Skeletal muscle cell (primary cell): ENCODE measurements at places on chromosomes 11 and 22.

- DNase-seq: no peak
Observed at GRCh38 chr11:78314762-78315161, 102.9 kb downstream of the GAB2 start.

DNA sequence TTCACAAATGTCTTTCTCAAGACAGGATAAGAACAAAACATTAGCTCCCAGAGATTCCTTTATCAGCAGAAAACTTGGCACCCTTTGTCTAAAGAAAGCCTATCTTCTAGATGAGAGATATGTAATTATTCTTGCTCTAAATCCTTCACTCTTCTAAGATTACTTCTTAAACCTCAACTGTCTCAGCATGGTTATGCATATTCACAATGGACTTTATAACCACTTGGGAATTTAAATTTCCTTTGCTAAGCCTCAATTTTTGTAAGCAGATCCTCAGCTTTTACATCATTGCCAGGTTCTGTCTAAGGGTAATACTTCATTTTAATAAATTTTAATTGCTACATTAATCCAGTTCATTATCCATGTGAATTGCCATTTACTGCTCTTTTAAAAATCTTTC, 433.6 kb upstream of the DDI1 start:
- DNase-seq: no peak

DNA sequence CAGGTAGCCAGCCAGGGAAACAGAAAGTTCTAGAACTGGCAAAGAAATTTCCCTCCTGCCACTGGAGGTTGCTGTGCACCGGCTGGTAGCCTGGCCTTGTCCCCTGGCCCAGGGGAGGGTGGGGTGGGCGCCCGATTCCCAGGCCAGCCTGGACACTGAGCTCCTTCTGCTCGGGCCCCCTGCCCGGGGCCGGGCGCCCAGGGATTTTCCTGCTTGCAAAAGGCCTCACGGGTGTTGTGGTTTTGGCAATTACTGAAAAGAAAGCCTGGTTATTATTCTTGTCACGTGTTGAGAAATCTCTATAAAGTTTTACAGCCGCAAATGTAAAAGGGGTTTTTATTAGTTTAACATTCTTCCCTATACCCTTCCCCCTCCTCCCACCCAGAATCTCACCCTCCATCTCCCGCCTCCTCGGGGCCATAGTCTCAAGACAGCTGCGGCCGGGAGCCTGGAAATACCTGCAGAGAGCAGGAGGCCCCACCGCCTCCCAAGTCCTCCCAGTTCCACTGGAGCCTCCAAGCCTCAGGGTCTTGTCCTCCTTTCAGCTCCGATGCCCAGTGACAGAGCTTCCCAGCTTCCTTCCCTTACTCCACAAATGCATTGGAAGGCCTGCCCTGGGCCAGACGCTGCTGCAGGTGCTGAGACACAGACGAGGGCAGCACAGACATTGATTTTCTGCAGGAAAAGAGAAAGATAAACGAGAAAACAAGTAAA, 1515.6 kb downstream of the TBC1D22A start:
- DNase-seq: no peak

DNA sequence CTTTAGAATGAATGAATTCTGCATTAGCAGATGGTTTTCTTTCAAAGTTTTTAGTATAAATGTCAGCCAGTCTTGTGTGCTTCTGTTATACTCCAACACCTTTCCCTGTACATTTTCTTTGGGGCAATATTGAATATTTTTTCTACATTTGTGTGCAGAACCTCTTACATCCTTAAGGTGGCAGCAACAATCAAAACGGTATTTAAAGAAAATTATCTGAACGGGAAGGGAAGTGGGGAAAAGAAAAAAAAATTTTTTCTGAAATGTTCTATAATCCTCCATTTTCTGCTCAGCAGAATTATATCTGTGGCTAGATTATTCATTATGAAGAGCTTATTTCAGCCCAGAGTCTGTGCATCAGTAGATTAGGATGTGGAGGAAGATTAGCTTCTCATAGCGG, 347.3 kb upstream of the RAG2 start:
- no peak for DNase-seq
